ENCODE measurements at places on chromosomes 5 and 9.

GRCh38 chr9:106983346-106983745, 120.4 kb downstream of the ZNF462 start:
- DNase-seq, result no peak

DNA sequence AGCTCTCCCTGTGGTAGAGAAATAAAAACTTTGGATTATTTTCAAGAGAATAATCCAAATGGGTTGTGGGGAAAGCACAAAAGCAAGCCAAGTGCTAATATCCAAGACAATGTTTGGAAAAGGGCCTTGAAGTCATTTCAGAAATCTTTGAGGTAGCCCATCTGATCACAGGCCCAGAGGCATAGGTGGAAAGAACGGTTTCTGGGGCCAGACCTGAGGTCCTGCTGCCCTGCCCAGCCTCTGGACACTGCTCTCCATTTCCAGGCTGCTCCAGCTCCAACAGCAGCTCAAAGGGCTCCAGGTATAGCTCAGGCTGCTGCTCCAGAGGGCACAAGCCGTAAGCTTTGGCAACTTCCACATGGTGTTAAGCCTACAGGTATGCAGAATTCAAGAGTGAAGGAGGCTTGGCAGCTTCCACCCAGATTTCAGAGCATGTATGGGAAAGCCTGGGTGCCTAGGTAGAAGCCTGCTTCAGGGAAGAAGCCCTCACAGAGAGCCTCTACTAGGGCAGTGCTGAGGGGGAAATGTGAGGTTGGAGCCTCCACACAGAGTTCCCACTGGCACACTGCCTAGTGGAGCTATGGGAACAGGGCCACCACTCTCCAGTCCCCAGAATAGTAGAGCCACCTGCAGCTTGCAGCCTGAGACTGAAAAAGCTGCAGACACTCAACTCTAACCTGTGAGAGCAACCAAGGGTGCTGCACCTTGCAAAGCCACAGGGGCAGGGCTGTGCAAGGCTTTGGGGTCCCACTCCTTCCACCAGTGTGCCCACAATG, 133.1 kb downstream of the PIK3R1 start:
- no peak for DNase-seq

GRCh38 chr5:125336401-125336800, 590.0 kb upstream of the ZNF608 start:
- DNase-seq, result no peak

DNA sequence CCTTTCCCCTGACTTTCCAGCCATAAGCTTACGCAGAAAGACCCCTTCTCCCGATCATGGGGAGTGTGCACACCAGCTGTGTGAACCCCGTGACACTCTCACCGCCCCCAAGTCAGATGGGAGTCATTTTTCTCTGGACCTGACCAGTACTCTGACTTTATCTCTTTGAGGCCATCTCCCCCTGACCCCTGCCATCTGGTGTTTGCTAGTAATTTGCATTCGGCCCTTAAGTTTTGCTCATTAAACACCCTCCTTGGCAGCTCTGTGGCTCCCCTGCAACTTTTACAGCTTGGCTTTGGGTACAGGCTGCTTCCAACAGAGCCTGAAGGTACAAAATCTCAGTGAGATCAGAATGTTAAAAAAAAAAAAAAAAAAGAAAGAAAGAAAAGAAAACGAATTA, 43.9 kb downstream of the PDZD2 start:
- DNase-seq, result no peak

DNA sequence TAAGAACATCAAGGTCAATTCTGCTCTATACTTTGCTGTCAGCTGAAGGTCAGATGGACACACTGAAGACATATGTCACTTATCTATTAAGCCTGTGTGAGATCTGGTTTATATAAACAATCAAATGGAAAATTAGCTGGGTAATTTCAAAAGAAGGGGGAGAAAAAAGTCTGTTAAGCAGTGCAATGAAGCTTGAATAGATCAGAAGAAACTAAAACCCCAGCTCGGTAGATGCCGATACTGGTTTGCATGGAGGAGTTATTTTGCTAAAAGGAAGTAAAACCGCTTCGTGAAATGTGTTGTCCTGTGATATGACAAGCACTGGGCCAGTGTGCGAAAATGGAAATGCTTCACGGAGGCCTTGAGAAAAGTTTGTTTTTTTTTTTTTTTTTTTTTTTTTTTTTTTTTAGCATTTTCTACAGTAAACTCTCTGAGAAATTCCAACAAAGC, 148.8 kb downstream of the MEF2C start:
- no peak for DNase-seq

DNA sequence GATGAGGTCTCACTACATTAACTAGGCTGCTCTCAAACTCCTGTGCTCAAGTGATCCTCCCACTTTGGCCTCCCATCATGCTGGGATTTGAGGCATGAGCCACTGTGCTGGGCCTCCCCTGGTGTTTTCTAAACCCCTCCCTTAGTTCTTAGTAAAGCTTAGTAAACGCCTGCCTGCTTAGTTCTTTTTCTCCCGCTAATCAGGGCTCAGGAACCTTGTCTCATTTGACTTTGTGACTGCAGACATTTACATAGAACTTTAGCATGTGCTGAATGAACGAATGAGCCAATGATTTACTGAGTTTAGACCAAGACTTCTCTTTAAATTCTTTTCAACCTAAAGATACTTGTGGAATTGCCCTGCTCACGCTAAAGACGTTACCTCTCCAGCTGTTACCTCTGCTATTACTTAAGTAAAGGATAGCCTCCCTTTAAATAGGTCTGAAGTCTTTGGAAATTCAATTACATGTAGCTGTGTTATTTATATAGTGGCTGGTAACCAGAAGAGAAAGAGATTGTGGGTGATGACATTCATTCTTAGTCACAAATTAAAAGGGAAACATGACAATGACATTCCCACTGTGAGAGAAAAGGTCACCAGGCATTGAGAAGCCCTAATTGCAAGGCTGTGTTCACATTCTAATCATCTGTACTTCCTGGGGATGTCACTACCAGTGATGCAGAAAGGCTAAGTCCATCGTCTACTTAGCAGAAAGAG, 18.6 kb upstream of the SUSD1 start:
- no peak for DNase-seq

All from T-helper 2 cell treated with Interferon-gamma antibody and Interleukin-4, amounts not matched to agents 5 μg/mL and 100 μg/mL, for 36 hours (primary cell).